Stimulated activated CD8-positive, alpha-beta memory T cell treated with anti-CD3 and anti-CD28 coated beads, Interleukin-2, amount 100 ng/mL, for 1 hour (primary cell): ENCODE measurements at places on chromosomes 5 and 9.
A peak's percentile ranks its signal among the peaks of the same experiment; 100 is the strongest.

GRCh38 chr5:125659316-125660023 is 763.7 kb upstream of the GRAMD2B start:
- DNase-seq: no peak

- no peak for DNase-seq
Measured at GRCh38 chr9:84845956-84846900, 176.7 kb downstream of the NTRK2 start.

- DNase-seq: no peak
Measured at GRCh38 chr9:131616983-131617604, 71.8 kb downstream of the PRRT1B start.

- peak; percentile 16 for DNase-seq
Measured at GRCh38 chr5:131068893-131069643, 96.0 kb downstream of the HINT1 start.

GRCh38 chr9:4494332-4494731 is 4.1 kb downstream of the SLC1A1 start:
- DNase-seq: no peak

GRCh38 chr5:32713361-32713769 is 2.2 kb downstream of the NPR3 start:
- DNase-seq: no peak

GRCh38 chr5:145130996-145131395 is 704.1 kb downstream of the PRELID2 start:
- DNase-seq: no peak

DNA sequence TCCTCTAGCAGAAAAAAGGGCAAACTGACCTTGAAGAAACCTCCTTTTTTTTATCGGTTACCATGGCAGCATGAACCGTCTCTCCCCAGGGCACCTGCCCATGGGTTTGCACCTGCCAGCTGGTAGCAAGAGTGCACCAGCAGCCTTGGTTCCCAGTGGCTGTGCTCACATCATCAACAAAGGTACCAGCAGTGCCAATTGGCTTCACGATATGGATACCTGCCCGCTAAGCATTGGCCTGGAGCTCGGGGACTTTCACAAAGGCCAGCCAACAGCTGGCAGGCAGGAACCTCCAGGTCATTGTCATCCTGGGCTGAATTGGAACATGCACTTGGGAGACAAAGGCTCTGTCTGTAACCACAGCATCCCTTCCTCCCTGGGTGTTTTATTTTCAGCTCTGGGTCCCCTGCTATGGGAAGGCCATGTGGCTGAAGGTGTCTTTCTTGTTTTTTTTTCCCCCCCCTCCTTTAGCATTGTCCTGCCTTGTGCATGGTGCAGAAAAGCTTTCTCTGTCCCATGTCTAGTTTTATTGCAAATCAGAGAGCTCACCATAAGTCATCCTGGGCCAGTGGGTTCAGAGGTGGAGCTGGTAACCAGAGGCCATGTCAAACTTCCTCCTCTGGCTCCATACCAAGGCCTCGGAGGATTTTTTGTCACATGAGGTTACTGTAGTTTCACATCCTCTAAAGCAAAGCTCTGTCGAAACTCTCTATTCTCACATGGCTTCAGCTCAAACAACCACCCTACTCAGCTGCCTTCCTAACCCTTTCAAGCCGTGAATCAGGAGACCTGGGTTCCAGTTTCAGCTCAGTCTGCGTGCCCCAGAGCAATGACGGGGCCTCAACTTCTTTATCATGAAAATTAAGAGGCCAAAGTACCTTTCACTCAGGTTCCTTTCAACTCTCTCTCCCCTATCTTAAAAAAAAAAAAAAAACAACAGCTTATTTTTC is 145.5 kb upstream of the MAP3K1 start:
- no peak for DNase-seq

- no peak for DNase-seq
Measured at GRCh38 chr5:149063017-149063687, at the start of gene SH3TC2. Gene SH3TC2, minus strand, starts transcription at chr5:149063062. Its CDS starts 40 bp downstream, at chr5:149063022.

GRCh38 chr9:114364134-114365041 is 23.4 kb downstream of the AKNA start:
- no peak for DNase-seq
